ENCODE measurements at places on chromosomes 4 and X. TPM values are rescaled to one million over a fixed set of nuclear protein-coding genes. Genes with fewer than 3 reads are reported as not detected.

DNA sequence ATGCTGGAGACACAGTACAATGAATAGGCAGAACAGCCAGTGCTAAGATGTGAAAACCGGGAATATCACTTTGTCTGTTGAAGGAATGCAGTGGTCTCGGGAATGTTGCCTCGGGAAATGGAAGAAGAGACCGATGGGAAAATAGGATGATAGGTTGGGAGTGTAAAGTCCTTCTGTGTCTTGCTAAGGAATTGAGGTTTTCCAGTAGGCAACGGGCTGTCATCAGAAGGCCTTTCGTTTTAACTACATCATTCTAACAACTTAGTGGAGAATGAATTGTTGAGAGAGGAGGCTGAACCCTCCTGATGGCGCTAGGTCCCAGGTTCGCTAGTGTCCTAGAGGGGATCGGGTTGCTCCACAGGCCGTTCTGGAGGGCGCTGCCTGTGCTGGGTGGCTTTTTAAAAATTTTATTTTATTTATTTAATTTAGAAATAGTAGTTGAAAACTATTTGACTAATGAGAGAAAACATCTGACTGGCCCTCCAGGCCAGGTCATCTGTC, 730 bp downstream of the VBP1 start:
- H3K27me3 ChIP-seq = no peaks in the 10 kb centered on the region
- peak overlapping the region; percentile 69 for H3K4me3 ChIP-seq
- no peak for DNase-seq
- peaks cover 3% of the 10 kb centered on the region for H3K4me1 ChIP-seq
- H3K27ac ChIP-seq = peak overlapping the region; percentile 93

- H3K4me1 ChIP-seq = no peaks in the 10 kb centered on the region
- no peak for DNase-seq
- H3K4me3 ChIP-seq = no peak overlapping the region
- no peaks in the 10 kb centered on the region for H3K36me3 ChIP-seq
- H3K27ac ChIP-seq = no peak overlapping the region
Measured at GRCh38 chrX:6849716-6850414, 297.6 kb upstream of the STS start.

DNA sequence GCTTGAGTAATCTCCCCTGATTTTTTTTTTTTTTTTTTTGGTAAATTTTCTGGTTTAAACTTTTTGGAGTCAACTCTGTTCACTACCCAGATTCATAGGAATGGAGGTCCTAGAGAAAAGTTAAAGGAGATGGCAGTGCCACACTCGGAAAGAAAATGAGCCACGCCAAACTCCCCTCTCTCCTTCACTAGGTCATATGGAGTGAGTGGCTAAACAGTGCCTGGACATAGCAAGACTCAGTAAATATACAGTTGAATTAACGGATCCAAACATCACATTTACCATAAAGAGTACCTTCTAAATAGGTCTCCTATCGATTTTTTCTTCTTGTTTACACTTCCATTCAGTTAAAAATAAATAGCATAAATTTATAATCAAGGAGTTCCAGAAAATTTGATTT, 13.6 kb upstream of the AMTN start:
- H3K4me1 ChIP-seq = no peaks in the 10 kb centered on the region
- no peaks in the 10 kb centered on the region for H3K36me3 ChIP-seq
- H3K27me3 ChIP-seq = no peaks in the 10 kb centered on the region
- no peak overlapping the region for H3K4me3 ChIP-seq
- H3K27ac ChIP-seq = no peak overlapping the region

- no peaks in the 10 kb centered on the region for H3K36me3 ChIP-seq
- H3K4me1 ChIP-seq = no peaks in the 10 kb centered on the region
- no peak overlapping the region for H3K4me3 ChIP-seq
- DNase-seq = no peak
Measured at GRCh38 chr4:150012851-150013360, 65.3 kb upstream of the DCLK2 start.

DNA sequence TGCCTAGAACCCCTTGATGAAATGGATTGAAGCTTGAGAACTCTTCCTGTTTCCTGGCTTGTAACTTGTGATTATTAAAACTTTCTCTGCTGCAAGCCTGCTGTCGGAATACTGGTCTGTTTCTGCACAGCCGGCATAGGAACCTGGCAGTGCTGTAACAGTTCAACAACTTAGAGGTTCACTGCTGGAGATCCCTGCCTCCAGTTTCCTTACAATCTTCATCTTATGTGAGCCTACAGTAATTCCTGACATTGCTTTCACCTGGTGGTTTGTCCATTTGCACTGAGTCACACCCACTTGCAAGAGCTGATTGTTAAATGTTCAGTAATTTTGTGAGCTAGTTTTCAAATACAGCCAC, 1.3 kb upstream of the SEPSECS start:
- H3K27ac ChIP-seq = peak overlapping the region; percentile 96
- no peaks in the 10 kb centered on the region for H3K36me3 ChIP-seq
- H3K27me3 ChIP-seq = no peaks in the 10 kb centered on the region
- H3K4me1 ChIP-seq = peaks cover 18% of the 10 kb centered on the region
- peak overlapping the region; percentile 86 for H3K4me3 ChIP-seq

- H3K27ac ChIP-seq = no peak overlapping the region
- H3K36me3 ChIP-seq = no peaks in the 10 kb centered on the region
- no peak overlapping the region for H3K4me3 ChIP-seq
Measured at GRCh38 chr4:150773729-150774449, 191.9 kb downstream of the MAB21L2 start.

- no peak overlapping the region for H3K4me3 ChIP-seq
- H3K27me3 ChIP-seq = no peaks in the 10 kb centered on the region
- no peak for DNase-seq
- no peaks in the 10 kb centered on the region for H3K4me1 ChIP-seq
- no peak overlapping the region for H3K27ac ChIP-seq
Measured at GRCh38 chr4:160136021-160136420, 1033.1 kb downstream of the RAPGEF2 start.

GRCh38 chr4:180634306-180634705, 1608.9 kb upstream of the TENM3 start:
- no peaks in the 10 kb centered on the region for H3K36me3 ChIP-seq
- H3K27me3 ChIP-seq = no peaks in the 10 kb centered on the region
- DNase-seq = no peak
- H3K27ac ChIP-seq = no peak overlapping the region

- no peak for DNase-seq
- H3K4me3 ChIP-seq = no peak overlapping the region
- no peaks in the 10 kb centered on the region for H3K36me3 ChIP-seq
- no peak overlapping the region for H3K27ac ChIP-seq
- peaks cover 3% of the 10 kb centered on the region for H3K4me1 ChIP-seq
Measured at GRCh38 chr4:108774809-108775530, 12.1 kb upstream of the ETNPPL start.

DNA sequence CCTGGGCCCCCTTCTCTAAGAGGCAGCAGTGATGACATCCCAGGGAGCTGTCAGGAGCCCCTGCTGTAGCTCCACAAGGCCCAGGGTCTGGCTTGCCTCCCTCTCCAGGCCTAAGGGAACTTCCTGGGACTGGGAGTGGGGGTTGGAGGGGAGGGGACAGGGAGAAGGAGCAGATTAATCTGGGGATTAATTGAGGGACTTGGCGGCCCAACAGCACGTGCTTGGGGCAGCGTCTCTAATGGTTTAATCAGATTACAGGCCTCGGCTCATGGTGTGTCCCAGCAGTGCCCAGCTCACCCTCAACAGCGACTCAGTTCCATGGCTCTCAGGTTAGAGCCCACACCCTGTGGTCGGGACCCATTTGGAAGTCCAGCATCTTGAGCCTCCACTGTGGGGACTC, 47.9 kb downstream of the EFNB1 start:
- no peaks in the 10 kb centered on the region for H3K27me3 ChIP-seq
- no peak overlapping the region for H3K27ac ChIP-seq
- no peak overlapping the region for H3K4me3 ChIP-seq
- no peaks in the 10 kb centered on the region for H3K36me3 ChIP-seq

DNA sequence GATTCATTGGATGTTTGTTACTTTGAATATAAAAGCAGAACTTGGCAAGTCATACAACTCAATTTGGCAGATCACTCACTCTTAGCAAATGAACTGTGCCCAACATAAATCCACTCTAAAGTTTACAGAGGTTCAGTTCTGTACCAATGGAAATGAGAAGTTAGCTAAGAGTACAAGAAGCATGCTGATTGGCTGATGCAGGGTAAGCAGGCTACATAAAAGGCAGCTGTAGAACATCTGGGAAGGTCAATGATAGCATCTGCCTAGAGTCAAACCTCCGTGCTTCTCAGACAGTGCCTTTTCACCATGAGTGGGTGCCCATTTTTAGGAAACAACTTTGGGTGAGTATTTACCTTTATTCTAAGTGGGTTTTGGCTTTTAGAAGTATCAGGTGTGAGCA, at the start of gene TDO2:
TDO2 (plus strand) TSS at position 244 of the 400 bp plus-strand sequence; CDS start at position 307, 63 bp downstream.
- no peak within 1 kb of the TSS for H3K27ac ChIP-seq
- H3K4me1 ChIP-seq = no peaks in the 10 kb centered on the region
- H3K27me3 ChIP-seq = no peaks in the 10 kb centered on the region
- no peak within 1 kb of the TSS for H3K4me3 ChIP-seq
- H3K36me3 ChIP-seq = no peaks in the 10 kb centered on the region
- no peak for DNase-seq

DNA sequence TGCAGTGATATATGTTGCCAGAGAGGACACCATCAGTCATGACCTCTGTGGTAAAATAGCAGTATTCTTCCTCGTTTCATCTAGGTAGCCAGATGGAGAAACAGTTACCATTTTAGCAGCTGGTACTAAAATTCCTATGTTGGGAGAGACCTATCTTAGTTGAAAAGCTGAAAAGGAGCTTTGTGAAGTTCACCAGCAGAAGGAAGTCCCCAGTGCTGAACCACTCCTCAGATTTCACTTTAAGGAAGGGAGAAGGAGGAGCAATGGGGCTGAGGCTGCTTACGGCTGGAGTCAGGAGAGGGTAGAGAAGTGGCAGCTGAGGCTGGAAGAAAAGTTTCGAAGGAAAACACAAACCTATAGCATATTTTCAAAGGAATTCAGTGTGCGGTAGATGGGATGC, 103.7 kb downstream of the ATXN3L start:
- H3K27ac ChIP-seq = no peak overlapping the region
- no peak overlapping the region for H3K4me3 ChIP-seq
- no peak for DNase-seq

DNA sequence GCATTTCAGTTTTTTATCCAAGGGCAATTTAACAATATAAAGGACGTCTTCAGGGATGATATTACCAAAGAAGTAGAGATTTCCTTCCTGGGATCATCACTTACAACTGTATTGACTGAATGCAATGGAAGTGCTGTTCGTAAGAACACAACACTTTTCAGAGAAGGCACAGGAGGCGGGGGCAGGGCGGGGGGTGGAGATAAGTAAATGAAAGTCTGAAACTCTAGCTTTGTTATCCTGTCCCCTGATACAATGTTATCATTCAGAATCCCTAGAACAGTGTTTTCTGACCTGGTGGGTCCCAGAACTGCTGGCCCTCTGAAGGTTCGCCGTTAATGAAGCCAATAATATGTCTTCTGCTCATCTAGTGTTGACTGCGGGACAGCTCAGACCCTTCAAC, 124.6 kb downstream of the NSUN7 start:
- no peak overlapping the region for H3K27ac ChIP-seq
- no peaks in the 10 kb centered on the region for H3K27me3 ChIP-seq
- no peak overlapping the region for H3K4me3 ChIP-seq
- peaks cover 14% of the 10 kb centered on the region for H3K36me3 ChIP-seq
- no peaks in the 10 kb centered on the region for H3K4me1 ChIP-seq

DNA sequence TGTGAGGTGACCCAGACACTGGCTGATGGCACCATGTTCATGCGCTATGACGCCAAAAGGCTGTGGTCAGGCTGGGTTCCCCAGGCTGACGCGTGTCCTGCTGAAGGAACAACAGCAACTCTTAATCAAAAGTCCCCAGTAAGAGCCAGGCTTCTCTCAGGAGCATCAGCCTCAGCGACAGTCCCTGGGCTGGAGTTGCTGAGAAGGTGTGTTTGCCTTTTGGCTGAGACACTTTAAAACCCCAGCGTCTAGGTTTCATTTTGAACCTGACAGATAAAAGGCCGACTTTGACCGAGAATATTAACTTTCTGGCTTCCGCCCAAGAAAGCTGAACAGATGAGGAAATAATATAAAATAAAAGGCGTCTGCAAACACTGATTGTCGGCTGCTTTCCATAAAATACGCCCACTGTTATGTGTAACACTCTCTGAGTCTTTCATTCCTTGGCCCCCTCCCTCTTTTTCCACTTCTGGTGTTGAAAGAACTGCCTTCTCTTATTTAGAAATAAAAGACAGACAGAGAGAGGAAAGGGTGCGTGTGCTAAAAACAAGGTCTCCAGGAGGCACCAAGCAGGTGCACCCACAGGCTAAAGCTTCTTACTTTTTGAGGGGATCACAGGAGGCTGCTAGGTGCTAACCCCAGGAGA, 373.6 kb downstream of the MID1IP1 start:
- no peak overlapping the region for H3K4me3 ChIP-seq
- no peak overlapping the region for H3K27ac ChIP-seq
- no peaks in the 10 kb centered on the region for H3K27me3 ChIP-seq

DNA sequence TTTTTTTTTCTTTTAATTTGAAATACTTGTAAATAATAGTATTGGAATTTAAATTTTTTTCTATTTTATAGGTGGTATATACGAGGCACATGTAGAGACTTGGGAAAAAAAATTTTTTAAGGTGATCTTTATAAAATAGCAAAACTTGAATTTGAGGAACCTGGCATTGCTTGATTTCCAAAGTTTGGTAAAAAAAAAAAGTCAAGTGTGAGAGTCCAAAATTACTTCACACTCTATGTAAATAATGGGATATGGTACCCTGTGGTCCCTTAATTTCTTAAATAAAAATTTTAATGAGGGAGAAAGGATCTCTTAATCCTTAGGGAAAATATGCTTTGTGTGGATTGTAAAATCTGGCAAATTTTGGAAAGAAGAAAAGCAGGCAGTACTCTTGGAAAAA, 19.0 kb downstream of the SPRY1 start:
- H3K27me3 ChIP-seq = no peaks in the 10 kb centered on the region
- no peaks in the 10 kb centered on the region for H3K36me3 ChIP-seq
- no peak overlapping the region for H3K27ac ChIP-seq
- peaks cover 14% of the 10 kb centered on the region for H3K4me1 ChIP-seq
- no peak for DNase-seq

DNA sequence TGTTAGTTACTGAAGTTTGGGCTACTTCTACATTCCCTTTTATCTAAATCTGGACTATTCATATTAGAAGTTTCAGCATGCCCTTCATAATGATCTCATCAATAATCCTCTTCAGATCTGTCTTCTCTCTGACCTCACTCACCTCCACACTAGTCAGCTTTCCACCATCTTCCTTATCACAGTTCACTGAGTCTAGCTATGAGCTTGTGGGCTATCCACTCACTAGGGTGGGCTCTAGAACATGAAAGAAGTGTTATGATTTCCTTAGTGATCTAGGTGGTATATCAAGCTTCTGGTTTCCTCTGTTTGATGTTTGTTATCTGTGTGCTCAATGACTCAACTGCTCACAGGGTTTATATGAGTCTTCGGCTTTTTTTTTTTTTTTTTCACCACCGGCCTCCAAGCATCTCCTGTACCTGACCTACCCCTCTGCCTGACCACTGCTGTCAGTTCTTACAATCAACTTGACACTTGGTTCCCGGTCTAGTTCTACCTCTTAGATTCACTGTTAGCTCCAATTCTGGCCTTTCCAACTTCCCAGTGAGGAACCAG, 103.1 kb downstream of the PAPSS1 start:
- DNase-seq = no peak
- H3K4me3 ChIP-seq = no peak overlapping the region
- no peaks in the 10 kb centered on the region for H3K27me3 ChIP-seq
- H3K27ac ChIP-seq = no peak overlapping the region
- peaks cover 9% of the 10 kb centered on the region for H3K4me1 ChIP-seq

Gene TCEAL3
- 9.2 TPM for total RNA-seq

Gene MTHFD2L
- total RNA-seq = 13.1 TPM

Gene TBC1D25
- 12.9 TPM for total RNA-seq

Gene MGAT4D
- not detected for total RNA-seq

Gene MAGEA11
- not detected for total RNA-seq

Gene PABPC1L2B
- not detected for total RNA-seq

Gene STBD1
- 0.53 TPM for total RNA-seq

Gene CFI
- 10.1 TPM for total RNA-seq

Gene UGT2B15
- total RNA-seq = not detected

Gene TMEM150C
- 10.7 TPM for total RNA-seq
